ENCODE measurements at places on chromosomes 12 and 14.
A peak's percentile ranks its signal among the peaks of the same experiment; 100 is the strongest.

DNA sequence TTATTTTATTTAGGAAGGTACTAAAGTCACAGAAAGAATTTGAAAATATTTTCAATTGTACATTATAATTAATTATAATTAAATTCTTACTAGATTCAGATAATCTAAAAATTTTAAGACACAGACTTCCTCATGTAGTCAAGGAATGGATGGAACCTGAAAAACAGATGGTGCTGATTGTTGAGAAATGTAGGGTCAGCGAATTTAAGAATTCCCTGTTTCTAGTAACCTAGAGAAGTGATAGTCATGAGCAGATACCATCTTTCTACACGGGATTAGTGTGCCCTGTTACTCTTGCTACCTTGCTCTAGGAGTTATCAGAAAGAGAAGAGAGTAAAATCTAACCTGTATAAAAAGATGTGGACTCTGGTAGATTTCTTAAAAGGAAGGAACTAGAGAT is 37.5 kb upstream of the PTHLH start:
- no peak for DNase-seq

- DNase-seq = no peak
These were observed 155.4 kb downstream of the DIO2 start for GRCh38 chr14:80055667-80056496.

- DNase-seq = peak; percentile 92
These were observed 11.3 kb upstream of the SNAPC1 start for GRCh38 chr14:61750708-61751474.

GRCh38 chr14:80468331-80469122 is 257.2 kb upstream of the DIO2 start:
- no peak for DNase-seq

- no peak for DNase-seq
These were observed 1429.3 kb upstream of the TMEM132C start for GRCh38 chr12:126837697-126838096.

DNA sequence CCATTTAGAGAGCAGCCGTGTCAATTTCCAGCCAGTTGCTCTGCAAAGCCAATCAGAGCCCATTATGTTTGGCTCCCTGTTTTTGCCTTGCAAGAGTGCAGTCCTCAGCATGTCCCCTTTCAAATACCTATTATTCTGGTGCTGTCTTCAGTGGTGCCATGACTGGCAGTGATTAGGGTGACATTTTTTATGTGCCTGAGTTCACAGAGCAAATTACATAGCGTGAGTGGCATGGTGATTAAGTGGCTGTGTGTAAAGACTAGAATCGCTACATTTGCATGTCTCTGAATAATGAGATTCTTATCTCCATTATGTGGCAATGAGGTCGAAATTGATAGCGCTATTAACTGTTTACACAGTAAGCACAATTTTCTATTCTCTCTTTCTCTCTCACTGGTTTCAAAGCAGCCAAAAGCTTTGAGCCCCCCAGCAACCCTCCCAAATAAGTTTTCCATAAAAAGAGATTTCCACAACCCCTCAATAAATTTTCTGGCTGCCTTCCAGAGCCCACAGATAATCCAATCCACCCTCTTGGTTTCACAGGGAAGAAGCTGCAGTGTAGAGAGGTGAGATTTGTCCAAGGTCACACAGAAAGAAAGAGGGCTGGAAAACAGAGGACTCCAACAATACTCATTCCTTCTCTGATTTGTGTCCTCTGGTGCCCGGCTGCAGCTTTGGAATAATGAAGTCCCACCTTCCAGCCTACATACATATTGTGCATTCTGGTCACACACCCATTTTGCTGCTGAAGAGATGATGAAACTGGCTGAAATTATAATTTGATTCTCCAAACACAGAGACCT is 58.8 kb upstream of the NUDT4 start:
- DNase-seq = no peak

GRCh38 chr14:21768116-21768874 is 94.7 kb upstream of the OR4E1 start:
- DNase-seq = peak; percentile 20

DNA sequence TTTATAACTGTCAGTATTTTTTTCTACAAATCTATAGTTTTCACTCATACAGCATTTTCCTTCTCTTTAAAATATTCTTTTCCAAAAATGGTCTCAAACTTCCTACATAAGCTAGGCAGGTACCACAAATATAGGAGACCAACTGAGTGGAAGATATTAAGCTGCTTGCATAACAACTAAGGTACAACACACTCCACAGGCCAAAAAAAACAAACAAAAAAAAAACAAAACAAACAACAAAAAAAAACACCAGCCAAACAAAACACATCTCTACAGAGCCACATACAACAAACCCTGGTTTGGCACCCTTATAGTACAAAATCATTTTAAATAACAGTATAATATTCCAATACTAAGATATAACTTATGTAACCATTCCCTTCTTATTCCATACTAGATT is 50.1 kb downstream of the SLC2A13 start:
- no peak for DNase-seq

DNA sequence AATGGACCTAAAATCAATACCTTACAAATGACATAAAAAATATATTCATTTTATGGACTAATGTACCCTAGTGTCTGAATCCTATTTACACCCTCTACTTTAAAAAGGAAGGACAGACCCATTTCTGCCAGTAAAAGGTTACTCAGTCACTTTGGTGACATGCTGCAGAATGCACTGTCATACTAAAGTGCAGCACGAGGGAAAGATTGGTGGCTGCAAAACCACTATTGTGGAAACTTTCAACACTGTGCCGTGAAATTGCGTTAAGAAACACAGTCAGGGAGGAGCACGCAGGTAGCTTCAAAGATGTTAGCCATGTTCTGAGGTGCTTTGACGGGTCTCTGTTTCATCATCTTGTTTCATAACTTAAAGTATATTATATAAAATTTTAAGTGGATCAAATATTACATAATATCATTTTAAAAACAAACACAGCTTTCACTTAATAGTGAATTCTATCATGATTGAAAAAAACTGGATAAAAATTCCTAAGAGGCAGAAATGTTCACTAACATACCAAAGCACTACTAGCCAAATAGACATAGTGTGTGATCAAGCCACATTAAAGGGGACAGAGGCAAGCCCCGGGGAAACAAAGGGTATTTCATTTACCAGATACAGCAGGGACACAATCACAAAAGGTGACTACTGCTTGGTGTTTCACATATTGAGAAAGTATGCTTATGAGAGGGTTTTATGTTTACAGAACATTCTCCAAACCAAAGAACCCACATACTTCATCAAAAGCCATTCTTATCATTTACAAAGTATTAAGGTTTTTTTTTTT is 330.8 kb upstream of the SOX5 start:
- DNase-seq = no peak

DNA sequence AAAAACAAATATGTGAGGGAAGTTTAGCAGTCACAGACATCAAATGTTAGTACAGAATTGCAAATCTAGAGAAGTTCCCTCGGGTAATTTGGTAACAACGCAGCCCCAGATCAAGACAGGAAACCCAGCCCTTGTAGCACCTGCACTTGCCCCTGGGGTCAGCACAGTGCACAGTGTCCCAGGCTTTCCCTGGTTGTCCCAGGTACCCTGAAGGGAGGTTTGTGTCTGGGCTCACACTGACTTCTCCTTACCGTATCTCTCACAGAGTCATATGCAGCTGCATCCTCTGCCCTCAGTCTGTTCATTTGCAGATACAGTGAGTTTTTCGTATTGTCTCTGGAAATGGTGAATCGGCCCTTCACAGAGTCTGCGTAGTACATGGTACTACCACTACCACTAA is 528.9 kb downstream of the TMEM121 start:
- DNase-seq = no peak

GRCh38 chr12:51329742-51330141 is 5.8 kb upstream of the BIN2 start:
- DNase-seq = peak; percentile 82

DNA sequence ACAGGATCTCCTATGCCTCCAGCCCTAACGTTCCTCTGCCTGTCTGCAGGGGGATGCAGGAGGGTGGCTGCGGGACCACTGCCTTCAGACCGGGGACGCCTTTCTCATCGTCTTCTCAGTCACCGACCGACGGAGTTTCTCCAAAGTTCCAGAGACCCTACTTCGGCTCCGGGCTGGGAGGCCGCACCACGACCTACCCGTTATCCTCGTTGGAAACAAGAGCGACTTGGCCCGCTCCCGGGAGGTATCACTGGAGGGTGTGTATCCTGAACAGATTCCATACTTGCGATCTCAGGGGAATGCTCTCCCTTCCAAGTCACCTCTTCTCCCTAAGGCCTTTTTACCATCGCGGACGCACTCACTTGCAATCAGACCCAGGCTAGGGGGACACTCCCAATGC is 3.0 kb downstream of the REM2 start:
- DNase-seq = no peak

DNA sequence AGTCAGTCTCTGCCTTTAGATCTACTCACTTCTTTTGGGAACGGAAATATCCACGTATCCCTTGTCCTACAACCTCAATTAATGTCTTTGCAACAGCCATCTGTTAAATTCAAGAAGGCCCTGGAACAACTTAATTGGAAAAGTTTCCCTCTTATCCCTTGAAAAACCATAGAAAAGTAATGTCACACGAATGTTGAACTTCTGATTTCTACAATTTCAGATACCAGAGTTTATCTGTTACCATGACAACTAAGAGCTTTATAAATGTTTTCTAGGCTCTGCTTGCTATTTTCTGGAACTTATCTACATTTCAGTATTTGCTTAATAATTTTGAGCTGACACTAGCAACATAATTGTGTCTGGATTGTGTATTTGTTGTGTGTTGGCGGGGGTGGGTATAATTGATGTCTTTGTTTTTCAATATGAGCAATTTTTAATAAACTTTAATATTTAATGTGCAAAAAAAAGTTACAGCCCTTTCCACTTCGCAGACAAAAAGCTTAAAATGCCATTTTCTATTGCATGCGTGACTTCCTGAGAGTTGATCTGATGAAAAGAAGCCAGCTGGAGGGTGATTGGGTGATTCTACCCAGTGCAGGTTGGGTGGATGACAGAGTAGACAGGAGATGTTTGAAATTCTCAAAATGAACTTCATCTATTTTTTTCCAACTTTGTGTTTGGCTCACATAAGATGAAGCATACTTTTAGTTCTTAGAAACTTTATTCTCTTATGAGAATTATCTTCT is 11.8 kb upstream of the EDDM3A start:
- no peak for DNase-seq

GRCh38 chr12:68631227-68631626 is 20.5 kb downstream of the RAP1B start:
- DNase-seq = no peak

DNA sequence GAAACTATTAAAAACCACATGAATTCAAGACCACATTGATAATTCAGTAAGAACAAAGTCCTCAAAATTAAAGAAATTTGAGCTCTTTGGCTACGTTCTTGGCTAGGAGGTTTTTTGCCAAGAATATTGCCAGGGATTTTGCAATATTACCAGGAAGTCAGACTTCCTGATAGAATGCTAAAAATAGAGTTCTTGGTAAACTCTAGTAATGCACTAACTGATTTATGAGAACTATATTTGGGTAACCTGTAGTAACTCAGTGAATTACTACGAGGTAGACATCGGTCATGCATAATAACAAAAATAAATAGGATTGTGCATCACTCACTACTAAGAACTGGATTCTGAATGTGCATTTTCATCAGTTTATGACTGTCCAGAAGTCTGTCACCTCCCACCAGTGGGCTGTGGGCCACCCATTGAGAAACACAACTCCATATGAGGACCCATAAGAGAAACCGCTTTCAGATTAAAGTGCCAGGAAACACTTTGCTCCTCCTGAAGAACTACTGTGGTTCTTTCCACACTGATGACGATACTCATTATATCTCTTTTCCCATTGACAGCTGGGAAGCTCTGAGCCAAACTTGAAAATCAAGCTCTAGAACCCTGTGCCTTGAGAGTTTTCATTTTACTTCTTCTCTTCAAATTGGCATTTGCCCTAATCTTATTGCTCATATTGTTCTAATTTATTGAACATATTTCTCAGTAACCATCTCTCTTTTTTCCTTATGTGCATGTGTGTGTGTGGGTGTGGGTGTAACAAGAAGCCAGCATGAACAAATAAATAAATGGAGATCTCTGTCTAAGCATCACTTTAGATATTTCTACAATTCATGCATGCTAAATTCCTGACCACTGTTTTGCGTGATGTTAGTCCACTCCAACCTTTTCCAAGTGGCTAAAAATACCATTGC is 116.6 kb downstream of the BCL11B start:
- DNase-seq = peak; percentile 7

DNA sequence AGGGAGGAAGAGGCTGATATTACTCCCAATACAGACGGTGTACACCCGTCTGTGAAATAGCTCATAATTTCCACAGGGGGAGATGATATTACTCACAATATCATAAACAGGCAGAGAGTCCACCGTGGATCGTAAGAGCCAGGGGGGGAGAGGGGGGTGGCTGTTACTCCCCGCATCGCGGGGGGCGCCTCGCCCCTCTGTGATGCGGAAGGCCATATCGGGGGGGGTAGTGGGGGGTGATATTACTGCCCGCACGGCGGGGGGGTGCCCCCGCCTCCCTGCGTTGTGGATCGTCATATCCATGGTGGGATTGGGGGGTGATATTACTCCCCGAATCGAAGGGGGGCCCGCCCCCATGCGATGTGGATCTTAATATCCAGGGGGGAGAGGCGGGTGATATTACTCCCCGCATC is 91.9 kb downstream of the FRMD6 start:
- DNase-seq = no peak

GRCh38 chr12:38053113-38053512 is 263.5 kb upstream of the ALG10B start:
- no peak for DNase-seq

DNA sequence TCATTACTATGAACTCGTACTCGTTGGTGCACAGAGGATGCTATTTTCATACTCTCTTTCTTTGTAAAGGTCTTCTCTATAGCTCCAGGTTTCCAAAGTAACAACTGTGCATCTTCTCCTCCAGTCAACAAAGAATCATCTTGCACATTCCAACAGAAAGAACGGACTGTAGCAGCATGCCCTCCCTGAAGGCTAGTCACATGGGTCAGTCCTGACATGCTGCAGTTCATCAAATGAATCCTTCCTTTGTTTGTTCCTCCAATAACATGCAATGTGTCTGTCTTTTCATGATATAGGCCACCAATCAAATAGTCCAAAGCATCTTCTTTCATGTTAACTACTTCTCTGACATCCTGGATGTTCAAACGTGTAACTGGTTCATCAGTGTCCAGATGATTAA is 42.9 kb downstream of the WDR89 start:
- no peak for DNase-seq

DNA sequence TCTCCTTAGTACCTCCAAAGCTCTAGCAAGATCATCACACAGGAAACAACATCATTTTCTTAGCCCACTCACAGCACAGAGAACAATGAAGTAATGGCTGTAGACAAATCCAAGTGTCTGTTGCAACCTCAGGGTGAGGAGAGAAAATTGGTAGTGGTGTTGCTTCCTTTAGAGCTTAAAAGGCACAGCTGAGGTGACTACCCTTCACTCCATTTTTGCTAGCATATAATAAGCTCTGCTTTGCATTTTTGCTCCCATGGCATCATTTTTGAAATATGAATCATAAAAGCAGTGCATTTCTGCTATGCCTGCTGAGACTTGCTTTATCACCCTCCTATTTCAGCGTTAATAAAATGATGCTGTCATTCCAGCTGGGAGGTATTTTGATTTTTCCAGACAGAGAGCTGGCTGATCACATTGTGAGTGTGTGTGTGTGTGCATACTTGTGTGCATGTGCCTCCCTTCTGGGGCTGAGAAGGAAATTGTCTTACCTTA is 18.5 kb upstream of the PCNX1 start:
- peak; percentile 76 for DNase-seq

Data from inflammatory macrophage treated with lipopolysaccharide for 1 hour (primary cell).